Cardiac septum (tissue), 1 donor: ENCODE measurements at places on chromosomes 6 and 20. TPM values are rescaled to one million over a fixed set of nuclear protein-coding genes. Genes with fewer than 3 reads are reported as not detected.
A peak's percentile ranks its signal among the peaks of the same experiment; 100 is the strongest.

DNA sequence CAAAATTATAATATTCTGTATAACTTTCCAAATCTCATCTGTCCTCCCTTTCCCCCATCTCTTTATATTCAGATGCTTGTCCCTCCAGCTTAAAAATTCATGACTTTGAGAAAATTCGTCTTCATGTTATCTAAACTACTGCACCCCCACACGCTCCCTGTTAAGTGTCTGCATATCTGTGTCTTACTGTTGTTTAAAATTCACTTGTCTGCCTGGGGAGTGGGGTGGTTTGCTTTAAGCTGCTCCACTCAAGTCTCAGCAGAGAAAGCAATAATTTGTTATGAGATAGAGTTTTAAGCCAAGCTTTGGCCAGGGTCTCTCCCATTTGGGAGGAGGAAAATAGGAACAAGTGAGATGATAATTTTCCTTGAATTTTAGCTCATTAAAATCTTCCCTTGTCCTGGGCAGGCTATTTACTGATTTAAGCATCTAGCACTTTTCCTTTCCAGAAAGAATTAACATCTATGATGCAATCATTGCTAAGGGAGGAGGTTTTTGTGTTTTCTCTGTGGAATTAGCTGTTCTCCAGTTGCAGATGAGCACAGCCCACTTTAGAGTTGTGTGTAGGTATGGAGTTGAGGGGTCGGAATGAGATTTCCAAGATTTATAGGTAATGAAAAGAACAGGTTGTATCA, 36.8 kb downstream of the MTHFD1L start:
- DNase-seq, result no peak

DNA sequence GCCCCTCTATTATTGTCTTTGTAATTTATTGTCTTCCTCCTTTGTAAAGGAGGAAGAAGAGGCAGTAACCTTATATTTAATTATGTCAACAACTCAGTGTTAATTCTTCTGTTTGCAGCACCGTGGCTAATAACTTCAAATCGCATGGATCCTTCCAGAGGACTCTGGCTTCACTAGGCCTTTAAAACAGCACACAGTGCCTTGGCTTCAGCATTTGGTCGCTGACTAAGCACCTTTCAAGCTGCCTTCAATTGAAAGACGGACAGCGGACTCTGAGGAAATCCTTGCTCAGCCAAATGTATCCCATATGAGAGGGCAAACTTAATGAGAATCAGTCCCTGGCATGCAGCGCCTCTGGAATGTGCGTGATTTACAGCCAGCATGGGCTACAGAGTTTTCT, 64.2 kb downstream of the SGK1 start:
- DNase-seq, result no peak

DNA sequence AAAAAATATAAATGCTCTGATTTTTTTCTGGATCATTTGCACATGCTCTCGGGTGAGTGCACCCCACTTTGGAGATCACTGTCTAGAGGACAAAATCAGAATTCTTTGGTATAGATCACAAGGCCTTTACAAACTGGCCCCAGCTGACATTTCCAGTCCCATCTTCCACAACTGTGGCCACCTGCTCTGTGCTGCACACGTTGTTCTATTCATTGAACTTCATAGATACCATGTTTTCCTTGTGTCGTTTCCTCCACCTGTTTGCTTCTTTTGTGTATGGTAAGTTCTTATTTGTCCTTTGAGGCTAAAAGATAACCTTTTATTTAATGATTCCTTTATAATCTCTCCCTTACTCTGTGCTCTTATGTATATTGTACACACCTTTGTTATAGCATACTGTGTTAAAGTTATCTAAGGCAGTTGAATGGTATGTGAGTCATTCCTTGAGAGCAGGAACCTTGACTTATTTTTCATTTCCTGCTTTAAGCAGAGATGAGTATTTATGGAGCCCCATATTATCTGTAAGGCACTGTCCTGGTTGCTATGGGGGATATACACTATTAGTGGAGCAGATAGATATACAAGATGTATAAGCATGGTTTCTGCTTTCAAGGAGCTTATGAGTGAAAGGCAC, 12.0 kb upstream of the SLC17A5 start:
- no peak for DNase-seq

- DNase-seq, result no peak
Measured at GRCh38 chr6:36771145-36771544, 68.1 kb downstream of the CPNE5 start.

DNA sequence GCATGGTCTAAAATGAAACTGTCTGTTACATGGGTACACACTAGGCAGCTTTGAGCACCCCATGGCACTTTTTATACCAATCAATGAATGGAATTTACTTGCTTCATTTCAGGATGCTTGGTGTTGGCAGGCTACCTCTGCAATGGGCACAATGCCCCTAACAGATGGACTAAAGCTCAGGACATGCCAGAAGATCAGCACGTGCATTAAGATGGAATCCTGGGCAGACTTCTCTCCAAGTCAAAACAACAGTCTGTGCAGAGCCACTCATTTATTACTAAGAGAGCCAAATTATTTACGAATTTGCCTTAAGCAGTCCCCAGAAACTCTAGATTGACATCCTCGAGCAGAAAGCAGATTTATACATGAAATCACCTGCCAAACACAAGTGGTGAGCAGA, 55.8 kb upstream of the SCML4 start:
- DNase-seq, result no peak

GRCh38 chr6:1739680-1740079, 130.0 kb downstream of the FOXC1 start:
- DNase-seq, result no peak

DNA sequence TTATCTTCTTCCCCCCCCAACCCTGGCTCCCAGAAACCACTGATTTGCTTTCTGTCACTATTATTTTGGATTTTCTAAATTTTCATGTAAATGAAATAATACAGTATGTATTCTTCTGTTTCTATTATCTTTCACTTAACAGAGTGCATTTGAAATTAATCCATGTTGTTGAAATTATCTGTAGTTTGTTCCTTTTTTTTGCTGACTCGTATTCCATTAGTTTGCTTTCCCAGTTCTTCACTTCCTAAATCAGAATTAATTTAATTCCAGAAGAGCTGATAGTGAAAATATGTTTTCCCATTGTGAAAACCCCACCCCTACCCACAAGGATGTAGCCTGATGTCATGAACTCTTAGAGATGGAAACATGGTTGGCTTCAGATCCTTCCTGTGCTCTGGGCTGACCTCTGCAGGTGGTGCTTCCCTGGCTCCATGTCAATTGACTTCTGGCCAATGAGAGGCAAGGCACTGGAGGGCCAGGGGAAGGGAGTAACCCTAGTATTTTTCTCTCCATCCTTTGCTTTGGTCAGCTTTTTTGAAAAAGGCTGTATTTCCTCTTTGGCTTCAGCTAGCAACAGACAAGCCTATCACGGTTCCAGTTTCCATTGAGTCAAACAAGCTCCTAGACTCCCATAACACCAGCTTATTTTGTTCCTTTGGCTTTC, 244.4 kb upstream of the HSF2 start:
- no peak for DNase-seq

Gene PDYN
- not detected for total RNA-seq

Gene BIRC7
- 1.1 TPM for total RNA-seq

Gene CASS4
- 0.30 TPM for total RNA-seq

- DNase-seq, result no peak
Measured at GRCh38 chr20:20002101-20002998, 14.8 kb upstream of the NAA20 start.

Gene DDX43
- total RNA-seq, result not detected

DNA sequence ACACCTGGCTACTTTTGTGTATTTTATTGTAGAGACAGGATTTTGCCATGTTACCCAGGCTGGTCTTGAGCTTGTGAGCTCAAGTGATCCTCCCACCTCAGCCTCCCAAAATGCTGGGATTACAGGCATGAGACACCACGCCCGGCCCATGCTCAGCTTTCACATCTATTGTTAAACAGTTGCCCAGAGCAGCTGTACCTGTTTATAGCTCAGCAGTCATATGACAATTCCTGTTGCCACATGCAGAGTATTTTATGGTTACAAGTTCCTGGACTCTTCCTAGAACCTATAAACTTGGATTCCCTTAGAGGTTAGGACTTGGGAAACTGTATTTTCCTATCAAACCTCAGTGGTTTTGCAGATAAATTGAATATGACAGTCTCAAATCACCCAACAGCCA, 188.3 kb upstream of the KCNG1 start:
- peak; percentile 26 for DNase-seq

Gene MACROD2
- total RNA-seq, result 1.6 TPM

GRCh38 chr6:103687430-103687829, 1172.3 kb downstream of the HACE1 start:
- DNase-seq, result no peak

GRCh38 chr20:5844063-5844681, 94.0 kb downstream of the SHLD1 start:
- DNase-seq, result no peak

Gene TSBP1
- total RNA-seq, result not detected

- peak; percentile 95 for DNase-seq
Measured at GRCh38 chr20:47360297-47361056, 4.0 kb upstream of the ZMYND8 start.

DNA sequence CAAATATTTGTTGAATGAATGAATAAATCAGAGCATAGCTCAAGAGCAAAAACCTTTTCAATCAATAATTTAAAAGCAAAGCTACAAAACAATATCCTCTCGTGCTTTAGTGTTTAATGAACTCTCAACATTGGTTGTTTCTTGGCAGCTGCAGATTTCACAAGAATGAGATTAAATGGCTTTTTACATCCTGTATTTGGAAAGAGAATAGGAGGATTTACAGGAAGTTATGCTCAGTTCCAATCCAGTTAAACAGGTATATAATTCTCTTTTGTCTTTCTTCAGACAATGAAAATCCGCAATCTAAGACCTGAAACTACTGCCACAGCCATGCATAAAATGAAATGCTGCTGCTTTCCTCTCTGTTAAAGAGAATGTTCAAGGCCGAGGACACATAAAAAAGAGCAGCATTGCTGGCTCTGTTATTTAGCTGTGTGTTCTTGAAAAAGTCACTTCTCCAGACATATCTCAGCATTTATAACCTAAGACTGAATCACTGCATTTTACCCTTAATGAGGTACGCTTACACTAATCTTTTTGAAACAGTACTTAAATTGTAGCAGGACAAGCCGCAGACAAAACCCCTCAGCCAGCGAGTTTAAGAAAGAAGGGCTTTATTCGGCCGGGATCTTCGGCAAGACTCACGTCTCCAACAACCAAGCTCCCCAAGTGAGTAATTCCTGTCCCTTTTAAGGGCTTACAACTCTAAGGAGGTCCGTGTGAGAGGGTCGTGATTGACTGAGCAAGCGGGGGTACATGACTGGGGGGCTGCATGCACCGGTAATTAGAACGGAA, 3.6 kb downstream of the C6orf52 start:
- no peak for DNase-seq

GRCh38 chr20:58001381-58001780, 227.1 kb downstream of the ANKRD60 start:
- no peak for DNase-seq

GRCh38 chr20:61555566-61555965, 303.5 kb downstream of the CDH4 start:
- no peak for DNase-seq

Gene CNR1
- 2.9 TPM for total RNA-seq

DNA sequence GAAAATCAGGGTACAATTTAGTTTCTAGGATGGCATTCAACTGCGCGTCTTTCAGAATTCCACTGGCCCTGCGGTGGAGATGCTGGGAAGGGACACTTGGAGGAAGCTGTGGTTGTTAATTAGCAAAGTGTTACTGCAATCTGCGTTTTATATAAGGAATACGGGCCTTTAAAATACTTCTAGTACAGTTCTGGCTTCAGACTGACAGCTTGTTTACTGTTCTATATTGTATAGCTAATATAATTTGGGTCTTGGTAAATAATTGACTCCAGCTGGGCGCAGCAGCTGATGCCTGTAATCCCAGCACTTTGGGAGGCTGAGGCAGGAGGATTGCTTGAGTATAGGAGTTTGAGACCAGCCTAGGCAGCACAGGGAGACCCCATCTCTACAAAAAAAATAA, 63.7 kb downstream of the MYB start:
- DNase-seq, result no peak

- no peak for DNase-seq
Measured at GRCh38 chr6:90444160-90444714, 142.6 kb downstream of the MAP3K7 start.

DNA sequence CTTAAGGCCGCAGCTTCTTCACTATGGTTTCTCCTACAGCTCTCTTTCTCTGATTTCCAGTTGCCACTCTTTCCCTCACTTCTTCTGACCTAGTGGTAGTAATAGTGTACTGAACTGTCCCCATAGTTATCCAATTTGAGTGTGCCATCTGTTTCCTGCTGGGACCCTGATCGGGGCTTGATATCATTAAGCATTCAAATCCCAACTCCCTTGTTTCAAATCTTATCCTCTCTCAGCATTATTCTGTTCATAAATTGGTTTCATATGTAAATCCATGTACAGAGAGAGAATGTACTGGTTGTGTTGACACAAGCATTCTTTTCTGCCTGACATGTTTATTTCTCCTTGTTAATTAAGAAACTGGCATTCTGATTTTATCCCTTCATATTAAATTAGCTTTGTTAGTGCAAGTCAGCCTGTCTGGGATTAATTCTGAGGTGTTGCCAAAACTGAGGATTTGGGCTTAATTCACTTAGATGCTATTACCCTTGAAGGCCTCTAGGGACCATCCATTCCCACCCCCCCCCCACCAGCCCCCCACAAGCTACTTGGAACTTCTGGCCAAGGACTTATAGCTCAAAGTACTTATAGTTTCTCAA, 84.6 kb upstream of the PROKR2 start:
- DNase-seq, result no peak

Gene GGTLC1
- total RNA-seq, result not detected

DNA sequence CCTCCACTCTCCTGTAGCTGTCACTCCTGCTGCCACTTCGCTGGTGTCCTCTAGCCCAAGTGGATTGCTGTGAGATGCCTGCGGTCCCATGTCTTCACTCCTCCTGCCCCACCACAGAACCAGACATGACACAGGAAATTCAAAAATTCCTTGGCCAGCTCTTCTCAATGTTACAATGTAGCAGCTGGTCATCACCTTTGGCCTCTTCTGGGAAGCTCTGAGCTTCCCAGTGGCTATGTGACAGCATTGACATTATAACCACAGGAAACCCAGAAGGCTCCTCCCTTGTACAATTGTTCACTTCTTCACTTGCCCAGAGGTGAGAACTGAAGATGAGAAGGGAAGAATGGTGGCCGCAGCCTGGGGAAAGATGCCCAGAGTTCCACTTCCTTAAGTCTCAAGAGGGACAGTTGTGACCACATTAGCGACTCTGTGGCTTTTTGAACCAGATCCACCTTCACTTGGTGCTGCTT, 76.1 kb upstream of the NAA20 start:
- no peak for DNase-seq

Gene NT5DC1
- 38.8 TPM for total RNA-seq

DNA sequence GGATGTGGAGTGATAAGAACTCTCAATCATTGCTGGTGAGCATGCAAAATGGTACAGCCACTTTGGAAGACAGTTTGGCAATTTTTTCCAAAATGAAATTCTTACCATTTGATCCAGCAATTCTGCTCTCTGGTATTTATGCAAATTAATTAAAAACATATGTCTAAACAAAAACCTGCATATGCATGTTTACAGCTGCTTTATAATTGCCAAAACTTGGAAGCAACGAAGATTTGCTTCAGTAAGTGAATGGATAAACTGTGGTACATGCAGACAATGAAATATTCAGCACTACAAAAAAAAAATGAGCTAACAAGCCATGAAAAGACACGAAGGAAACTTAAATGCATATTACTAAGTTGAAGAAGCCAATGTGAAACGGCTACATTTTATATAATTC, 55.5 kb upstream of the SMLR1 start:
- DNase-seq, result no peak

- no peak for DNase-seq
Measured at GRCh38 chr20:17969884-17970409, 1.1 kb downstream of the MGME1 start.
